Activated CD4-positive, alpha-beta T cell treated with anti-CD3 and anti-CD28 coated beads, Interleukin-10, Interleukin-2, amounts not matched to agents 100 ng/mL and 50 ng/mL, durations not matched to agents 16 hours and 8 hours (primary cell): ENCODE measurements at places on chromosomes 2 and 18.

DNA sequence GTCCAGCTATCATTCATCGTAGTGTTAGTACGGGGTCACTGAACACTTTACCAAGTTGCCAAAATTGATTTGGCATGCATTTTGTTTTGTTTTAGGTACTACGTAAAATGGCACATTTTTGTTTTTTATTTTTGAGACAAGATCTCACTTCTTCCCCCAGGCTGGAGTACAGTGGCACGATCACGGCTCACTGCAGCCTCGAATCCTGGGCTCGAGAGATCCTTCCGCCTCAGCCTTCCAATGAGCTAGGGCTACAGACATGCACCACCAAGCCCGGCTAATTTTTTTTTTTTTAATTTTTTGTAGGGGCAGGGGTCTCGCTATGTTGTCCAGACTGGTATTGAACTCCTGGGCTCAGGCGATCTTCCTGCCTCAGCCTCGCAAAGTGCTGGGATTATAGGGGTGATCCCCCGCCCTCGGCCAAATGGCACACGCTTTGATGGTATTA lies 786 bp downstream of the TAF1B start:
- DNase-seq, result peak; percentile 31

DNA sequence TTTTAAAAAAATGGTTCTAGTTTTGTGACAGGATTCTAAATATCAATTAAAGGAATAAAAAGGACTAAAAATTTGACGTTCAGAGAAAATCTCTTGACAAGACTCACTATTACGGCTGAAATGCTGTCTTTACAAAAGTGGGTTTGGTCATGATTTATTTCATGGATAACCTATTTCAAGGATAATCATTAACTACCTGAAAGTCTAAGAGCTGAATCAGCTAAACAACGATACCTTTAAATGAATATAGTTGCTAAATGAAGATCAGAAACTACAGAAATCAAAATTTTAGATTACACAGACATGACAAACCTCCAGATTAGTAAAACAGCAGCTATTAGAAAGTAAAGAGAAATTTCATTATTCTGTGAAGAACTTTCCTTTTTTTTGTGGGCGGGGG lies 35.7 kb downstream of the RTTN start:
- no peak for DNase-seq

DNA sequence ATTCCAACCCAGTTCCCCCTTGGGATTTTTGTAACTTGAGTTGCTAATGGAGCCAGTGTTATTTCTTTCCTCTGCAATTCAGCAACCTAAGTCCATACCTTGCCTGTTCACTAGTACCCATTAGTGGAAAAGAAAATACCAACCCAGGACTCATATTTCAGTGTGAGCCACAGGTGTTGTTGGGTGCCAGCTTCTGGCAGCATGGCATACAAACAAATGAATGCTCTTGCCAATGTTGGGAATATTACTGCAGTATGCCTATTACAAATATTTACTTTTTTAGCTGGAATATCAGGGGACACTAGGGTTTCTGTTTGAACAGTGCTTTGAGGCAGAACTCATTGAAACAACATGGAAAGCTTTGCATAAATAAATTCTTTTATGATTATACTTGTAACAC lies 130.2 kb downstream of the NCKAP5 start:
- DNase-seq, result no peak

DNA sequence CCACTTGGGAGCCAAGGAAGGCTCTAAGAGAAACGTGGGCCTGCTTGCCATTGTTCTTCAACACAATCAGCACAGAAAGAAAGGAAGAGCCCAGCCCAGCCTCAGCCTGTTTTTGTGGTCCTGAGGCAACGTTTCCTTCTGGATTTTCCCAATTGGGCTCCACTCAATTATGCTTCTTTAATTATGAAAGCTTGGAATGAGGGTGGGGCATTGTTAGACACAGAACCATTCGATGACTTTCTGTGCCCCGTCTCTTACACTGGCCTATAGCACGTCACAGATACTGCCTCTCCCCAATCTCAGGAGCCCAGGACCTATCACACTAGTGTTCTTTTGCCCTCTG lies 207.4 kb downstream of the ZFP36L2 start:
- no peak for DNase-seq

- no peak for DNase-seq
These were observed 5.9 kb upstream of the SCYGR2 start for GRCh38 chr2:227592694-227593387.

DNA sequence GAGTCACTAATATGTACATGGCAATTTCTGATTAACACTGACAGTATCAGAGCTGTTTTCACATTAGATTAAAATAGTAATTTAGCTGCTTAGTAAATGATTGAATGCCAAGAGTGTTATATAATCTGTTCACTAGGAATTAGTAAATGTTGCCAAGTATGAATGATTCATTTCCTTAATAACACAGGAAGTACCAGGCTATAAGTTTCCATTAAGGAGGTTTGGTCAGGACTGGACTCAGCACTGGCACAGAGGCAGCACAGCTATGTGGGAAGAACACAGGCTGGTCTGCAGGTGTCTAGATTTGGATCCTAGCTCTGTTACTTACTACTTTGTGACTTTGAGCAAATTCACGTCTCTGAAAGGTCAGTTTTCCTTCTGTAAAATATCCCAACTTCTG lies 97.2 kb downstream of the TDRD15 start:
- DNase-seq, result no peak

- DNase-seq, result no peak
These were observed 57.2 kb downstream of the TSHZ1 start for GRCh38 chr18:75267643-75268363.

GRCh38 chr18:9433671-9434121 lies 41.6 kb upstream of the RALBP1 start:
- DNase-seq, result no peak

DNA sequence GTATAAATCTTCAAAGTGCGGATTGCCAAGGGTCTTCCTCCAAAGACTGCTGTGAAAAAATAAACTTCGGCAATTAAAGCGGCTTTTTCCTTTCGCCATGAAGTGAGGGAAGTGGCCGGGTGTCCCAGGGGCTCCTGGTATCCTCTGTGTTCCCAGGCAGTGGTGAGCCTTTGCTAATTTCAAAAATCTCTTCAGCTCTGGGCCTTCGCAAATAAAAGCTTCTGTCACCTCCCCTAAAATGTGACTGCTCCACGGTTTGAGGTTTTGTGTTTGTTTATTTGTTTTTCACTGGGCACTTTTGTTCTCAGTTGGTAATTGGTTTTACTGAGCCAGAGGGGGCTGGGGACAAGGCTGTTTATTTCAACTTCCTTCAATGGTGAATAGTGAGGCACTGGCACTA lies 270.1 kb upstream of the POU3F3 start:
- DNase-seq, result no peak

- no peak for DNase-seq
These were observed 6.6 kb upstream of the C2orf72 start for GRCh38 chr2:231030725-231031124.

- no peak for DNase-seq
These were observed 91.8 kb downstream of the ARHGAP28 start for GRCh38 chr18:6821356-6821755.

DNA sequence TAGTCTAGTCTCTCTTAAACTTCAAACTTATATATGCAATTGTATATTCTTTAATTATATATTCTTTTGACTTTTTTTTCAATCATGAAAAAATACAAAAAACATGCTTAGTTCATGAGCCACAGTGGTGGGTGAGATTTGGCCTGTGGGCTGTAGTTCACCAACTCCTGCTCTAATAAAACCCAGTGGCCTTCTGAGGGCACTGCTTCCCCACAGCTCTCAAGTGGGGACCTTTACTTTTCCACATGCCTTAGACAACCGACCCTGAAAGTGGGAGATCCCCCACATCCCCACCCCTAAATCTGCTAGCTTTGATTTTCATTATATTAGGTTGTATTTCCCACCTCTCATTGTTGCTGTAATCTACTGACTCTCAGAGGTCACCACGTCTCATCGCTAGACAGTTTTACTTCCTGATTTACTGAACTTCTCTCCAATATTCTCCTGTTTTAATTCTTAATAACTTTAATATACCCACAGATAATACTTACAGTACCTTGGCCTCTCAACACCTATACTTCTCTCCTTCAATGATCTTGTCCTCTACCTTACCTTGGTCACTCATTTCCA lies 57.3 kb downstream of the ROCK1 start:
- no peak for DNase-seq

DNA sequence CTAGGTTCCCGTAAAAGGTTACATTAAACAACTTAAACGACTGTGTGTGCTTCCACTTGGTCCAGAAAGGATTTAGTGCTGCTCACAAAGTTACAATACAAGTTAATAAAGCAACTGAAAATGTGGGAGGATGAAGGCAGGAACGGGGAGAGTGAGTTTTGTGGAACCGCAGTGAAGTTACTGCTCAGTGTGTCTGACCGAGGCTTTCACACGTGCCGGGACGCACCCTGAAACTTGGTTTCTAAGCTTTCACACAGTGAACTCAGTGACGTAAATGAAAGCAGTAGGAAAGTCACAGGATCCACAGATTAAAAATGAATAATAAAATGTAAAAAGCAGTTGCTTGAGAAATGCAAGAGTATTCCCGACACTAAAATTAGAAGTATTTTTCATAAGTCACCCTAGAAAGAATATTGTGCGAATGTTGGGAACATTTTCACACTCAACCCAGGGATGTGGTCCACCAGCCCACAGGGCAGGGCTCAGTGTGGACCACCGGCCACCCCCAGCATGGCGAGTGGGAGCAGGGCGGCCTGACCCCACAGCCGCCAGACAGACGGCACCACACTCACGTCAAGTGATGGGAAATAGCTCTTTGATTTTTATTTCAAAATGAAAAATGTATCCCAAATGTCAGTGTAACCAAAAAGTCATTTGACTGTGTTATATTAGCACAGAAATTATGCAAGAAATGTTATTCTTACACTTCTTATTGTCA lies 32.6 kb upstream of the CHMP1B start:
- no peak for DNase-seq

DNA sequence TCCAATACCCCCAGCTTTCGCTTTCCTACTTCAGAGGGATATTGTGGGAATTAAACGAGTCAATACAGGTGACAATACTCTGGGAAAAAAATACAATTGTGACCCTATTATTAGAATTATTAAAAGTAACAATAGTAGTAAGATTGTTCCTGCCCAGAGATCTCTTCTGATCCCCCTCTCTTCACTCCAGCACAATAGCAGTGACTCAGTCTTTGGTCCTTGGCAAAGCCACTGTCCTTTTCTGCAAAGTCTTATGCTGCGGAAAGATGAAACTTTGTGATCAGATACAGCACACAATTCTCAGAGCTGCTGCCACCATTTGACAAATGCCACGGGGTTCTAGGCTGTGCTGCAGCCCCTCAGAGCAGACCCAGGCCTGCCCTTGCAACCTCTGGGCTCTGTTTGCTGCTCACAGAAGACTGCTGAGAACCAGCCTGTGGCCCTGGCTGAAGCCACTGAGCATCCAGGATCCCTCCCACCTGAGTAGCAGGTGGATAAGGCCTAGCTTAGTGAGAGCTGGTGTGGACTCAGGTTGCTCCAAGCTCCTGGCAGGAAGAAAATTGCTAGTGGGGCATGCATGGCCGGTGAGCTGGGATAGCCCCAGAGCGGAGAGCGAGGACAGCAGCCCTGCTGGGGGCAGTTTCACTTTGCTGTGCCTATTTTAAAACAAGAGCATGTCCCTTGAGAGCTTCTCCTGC lies 60.1 kb upstream of the ROCK2 start:
- DNase-seq, result no peak

- DNase-seq, result peak; percentile 71
These were observed 4.3 kb downstream of the RAX start for GRCh38 chr18:59268721-59269562.

DNA sequence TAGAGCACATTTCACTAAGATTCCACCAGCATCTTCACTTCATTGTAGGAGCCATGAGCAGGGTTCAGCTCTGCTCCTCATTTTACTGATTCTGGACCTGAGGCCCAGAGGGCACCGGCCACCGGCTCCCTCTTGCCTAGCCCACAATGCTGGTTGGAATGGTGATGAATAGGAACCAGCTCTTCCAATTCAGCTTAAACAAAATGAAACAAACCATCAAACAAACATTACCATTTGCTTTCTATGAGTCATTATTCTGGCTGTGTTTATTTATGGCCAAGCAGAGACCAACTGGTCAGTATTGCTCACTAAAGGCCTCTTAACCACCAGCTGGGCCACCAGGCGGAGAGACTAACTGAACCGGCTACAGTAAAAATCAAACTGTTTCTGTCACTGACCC lies 176.7 kb downstream of the MTX2 start:
- DNase-seq, result no peak

GRCh38 chr18:55517055-55517454 lies 70.9 kb downstream of the TCF4 start:
- DNase-seq, result no peak

GRCh38 chr2:102122115-102122514 lies 20.4 kb upstream of the IL1R1 start:
- DNase-seq, result no peak

DNA sequence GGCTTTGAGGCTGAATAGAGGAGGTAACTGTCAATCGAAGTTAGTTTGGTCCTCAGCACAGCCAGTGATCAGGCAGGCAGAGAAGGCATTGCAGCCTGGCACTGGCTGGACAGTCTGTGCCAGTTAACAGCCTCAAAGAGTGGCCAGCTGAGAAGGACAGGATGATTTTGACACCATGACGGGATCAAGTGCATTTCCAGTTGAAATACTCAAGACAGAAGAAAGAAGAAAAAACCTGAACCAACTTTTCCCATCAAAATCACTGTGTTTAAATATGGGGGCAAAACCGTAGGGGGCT lies 96.7 kb upstream of the ZCCHC2 start:
- no peak for DNase-seq

DNA sequence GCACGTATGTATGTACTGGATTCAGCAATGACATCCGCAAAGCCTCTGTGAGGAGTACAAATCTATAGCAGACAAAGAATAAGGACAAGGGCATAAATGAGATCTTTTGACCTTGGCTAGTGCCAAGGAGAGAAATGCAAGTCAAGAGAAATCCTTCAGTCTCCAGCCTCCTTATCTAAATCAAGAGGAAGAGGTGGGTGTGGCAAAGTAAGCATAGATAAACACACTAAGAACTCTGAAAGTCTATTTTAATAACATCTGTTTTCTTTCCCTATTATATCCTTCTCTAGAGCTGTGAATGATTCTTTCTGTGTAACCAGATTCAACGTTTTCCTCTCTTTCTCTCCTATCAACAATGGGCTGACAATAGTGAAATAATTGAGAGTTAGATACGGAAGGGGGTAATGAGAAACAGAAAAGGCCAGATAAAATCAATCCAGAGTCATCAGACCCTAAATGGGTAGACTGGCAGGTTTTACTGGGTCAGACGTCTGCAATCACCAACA lies 118.5 kb upstream of the ZFP36L2 start:
- DNase-seq, result no peak

- no peak for DNase-seq
These were observed 116.0 kb upstream of the PELI1 start for GRCh38 chr2:64260093-64260803.

- peak; percentile 9 for DNase-seq
These were observed 70.8 kb downstream of the QPCT start for GRCh38 chr2:37415128-37415820.

DNA sequence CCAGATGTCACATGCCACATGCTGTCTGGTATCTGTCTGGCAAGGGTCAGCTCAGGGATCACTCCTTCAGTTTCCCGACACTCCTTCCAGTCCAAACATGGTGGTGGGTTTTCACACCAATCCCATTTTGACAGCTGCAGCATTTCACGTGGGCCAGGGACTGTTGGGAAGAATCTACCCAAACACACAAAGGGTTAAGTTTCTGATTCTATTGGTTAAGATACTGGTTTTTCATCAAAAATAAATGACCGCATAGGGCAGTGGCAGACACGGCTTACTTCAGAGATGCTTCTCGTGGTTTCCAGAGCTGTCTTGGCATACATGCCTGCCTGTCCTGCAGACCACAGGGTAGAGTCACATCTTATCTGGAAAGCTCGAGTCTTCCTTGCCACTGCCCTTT lies 79.7 kb downstream of the PSMG2 start:
- DNase-seq, result no peak
